CD4-positive, alpha-beta T cell treated with Interleukin-1 beta for 1 hour (primary cell): ENCODE measurements at places on chromosomes 4 and X.
A peak's percentile ranks its signal among the peaks of the same experiment; 100 is the strongest.

- no peak for DNase-seq
Measured at GRCh38 chr4:20284990-20285389, 33.3 kb downstream of the SLIT2 start.

GRCh38 chrX:76454456-76454927 lies 27.0 kb downstream of the MAGEE1 start:
- DNase-seq = no peak

DNA sequence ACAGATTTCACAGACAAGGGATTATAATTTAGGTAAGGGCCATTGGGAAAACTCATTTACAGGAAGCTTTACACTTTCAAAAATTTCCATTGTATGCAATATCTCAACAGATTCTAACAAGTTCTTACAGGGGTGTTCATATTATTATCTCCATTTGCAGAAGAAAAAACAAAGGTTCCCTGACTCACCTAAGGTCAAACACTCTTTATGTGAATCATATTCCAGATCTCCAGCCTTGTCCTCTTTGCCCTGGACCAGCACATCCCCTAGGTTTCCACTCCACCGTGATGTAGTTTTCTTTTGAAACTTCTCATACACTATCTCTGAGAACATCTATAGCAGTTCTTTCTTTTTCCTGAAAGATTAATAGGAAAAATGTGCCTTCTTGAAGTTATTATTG lies 96.4 kb upstream of the HS3ST1 start:
- no peak for DNase-seq

DNA sequence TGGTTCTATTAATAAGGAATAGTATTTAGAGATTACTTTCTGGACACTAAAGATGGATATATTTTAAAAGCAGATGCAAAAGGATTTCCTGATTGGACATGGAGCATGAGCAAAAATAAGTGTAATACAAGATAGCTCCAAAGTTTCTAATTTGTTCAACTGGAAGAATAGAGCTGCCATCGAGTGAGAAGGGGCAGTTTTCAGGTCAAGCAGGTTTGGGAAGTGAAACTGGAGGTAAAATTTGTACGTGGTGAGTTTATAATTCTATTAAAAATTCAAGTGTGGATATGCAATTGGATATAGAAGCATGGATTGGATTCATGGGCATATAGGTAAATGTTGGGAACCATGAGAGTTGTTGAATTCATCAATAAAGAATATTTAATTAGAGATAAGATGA lies 31.8 kb downstream of the PRDM8 start:
- DNase-seq = no peak

DNA sequence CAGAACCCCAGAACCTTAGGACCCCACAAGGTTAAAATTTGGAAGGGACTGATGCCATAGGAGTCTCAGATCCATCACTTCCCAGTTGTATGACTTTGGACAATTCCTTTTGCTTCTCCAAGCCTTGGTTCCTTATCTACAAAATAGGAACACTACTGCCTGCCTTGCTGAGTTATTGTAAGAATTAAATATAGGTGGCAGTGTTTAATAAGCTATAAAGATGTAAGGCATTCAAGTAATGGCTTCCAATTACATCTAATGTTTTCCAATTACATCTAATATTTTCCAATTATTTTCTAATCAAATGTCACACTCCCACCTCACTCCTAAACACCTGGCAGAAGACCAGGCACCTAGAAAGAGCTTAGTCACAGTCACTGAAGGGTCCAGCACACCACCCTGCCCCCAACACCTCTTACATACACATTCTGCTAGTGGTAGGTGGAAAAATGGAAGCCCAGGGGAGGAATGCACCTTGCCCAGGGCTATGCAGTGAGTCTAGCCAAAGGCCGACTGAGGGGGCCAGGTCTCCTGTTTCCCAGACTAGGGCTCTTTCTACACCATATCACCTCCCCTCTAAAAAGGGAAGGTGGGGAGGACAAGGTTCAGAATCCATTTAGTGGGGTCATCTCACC lies 24.5 kb upstream of the KDM5C start:
- no peak for DNase-seq

DNA sequence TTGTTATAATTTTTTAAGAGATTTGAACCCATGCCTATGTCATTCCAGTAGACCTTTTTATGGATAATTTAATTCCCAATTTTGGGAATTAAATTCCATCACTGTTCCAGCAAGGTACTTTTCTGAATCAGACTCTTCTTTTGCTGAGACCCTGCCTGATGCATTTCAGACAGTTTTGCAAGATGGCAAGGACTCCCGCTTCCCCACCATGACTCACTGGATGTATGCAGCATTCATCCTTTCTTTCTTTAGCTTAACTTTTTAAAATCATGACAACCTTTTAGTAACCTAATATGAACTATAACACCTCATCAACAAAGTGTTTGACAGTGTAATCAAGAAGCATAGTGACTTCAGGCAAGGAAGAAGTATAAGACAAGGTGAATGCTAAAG lies 178.1 kb upstream of the LEF1 start:
- DNase-seq = no peak

- DNase-seq = no peak
Measured at GRCh38 chr4:2792396-2792710, 532 bp upstream of the SH3BP2 start.

DNA sequence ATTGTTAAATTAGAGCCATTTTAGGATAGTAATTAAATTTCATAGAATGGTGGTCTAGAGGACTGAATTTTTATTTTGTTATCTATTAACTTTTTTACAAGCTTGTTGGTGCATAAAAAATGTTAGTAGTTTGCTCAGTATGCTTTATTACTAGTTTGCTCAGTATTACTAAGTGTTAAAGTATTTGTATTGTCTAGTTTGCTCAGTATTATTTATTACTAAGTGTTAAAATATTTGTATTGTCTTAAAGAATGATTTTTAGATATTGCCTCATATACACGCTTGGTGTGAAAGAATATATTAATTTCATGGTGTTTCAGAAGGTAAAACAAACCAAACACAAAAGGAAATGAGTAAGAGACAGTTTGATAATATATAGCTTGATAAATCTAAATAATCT lies 268.4 kb upstream of the MAGEB18 start:
- DNase-seq = no peak

DNA sequence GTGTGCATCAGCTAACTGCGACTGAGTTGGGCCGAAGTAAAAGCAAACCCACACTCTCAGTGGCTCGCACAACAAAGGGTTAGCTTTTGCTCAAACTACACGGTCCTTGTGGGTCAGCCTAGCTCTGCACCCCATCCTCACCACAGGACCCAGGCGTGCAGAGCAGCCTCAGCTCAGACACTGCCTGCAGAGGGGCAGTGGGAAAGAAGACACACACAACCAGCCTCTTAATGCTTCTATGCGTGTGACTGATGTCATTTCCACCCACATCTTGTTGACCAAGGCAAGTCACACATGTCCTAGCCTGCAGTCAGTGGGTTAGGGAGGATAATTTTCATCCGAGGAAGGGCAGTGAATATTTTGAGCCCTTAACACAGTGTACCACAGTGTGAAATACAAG lies 40.5 kb downstream of the HMGB2 start:
- DNase-seq = no peak

GRCh38 chr4:38452009-38452408 lies 212.0 kb upstream of the KLF3 start:
- no peak for DNase-seq

DNA sequence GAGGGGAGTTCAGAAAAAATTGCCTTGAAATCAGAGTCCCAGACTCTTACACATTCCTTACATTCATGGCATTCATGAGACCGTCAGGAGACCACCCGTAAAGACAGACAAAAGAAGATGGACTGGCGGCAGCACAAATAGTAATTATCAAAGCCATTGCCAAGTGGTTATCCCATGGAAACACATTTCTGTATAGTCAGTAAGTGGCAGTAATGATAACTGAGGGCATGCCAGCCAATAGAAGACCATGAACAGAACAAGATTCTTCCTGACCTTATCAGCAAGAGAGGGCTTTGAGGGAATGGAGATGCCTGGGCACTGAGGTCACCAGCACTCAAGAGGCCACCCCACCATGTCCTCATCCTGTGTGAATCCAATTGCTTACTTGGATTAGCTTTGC lies 121.7 kb upstream of the HCCS start:
- DNase-seq = no peak

- DNase-seq = no peak
Measured at GRCh38 chrX:15790769-15791290, 546 bp downstream of the ZRSR2 start.

- no peak for DNase-seq
Measured at GRCh38 chrX:16711893-16712547, 449 bp downstream of the CTPS2 start.

- DNase-seq = no peak
Measured at GRCh38 chr4:5124876-5125275, 73.6 kb downstream of the STK32B start.

GRCh38 chr4:7294176-7294756 lies 101.9 kb downstream of the SORCS2 start:
- no peak for DNase-seq

- peak; percentile 3 for DNase-seq
Measured at GRCh38 chr4:53804719-53805118, 213.4 kb upstream of the LNX1 start.

GRCh38 chrX:136639506-136640176 lies 8.3 kb upstream of the CD40LG start:
- DNase-seq = no peak

GRCh38 chrX:39381422-39381821 lies 580.2 kb downstream of the MID1IP1 start:
- DNase-seq = no peak

DNA sequence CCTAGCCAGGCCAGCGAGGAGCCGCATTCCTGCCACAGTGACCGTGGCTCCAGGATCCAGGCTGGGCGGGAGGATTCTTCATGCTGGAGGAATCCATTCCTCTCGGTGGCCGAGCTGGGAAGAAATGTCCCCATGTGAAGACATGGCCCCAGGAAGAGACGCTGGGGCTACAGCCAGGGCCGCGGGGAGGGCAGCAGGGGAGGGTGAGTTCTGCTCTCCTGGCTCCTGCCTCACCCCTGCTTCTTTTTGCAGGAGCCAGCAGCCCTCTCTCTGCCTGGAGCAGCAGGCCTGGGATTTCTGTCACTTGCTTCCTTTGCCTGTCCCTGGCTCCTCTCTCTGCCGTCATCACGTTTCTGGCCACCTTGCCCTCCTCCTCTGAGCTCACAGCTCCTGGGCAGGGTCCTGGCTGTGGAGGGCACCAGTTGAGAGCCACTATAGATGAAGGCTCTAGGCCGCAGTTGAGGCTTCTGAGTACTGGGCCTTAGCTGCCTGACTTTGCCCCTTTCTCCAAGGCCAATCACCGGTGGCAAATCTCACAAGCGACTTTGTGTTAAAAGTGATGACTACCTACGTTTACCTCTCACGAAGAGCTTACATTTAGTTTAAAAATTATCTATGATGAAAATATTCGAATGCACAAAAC lies 48.3 kb downstream of the ENPP6 start:
- DNase-seq = no peak
